ENCODE measurements at places on chromosomes 16 and 17.

DNA sequence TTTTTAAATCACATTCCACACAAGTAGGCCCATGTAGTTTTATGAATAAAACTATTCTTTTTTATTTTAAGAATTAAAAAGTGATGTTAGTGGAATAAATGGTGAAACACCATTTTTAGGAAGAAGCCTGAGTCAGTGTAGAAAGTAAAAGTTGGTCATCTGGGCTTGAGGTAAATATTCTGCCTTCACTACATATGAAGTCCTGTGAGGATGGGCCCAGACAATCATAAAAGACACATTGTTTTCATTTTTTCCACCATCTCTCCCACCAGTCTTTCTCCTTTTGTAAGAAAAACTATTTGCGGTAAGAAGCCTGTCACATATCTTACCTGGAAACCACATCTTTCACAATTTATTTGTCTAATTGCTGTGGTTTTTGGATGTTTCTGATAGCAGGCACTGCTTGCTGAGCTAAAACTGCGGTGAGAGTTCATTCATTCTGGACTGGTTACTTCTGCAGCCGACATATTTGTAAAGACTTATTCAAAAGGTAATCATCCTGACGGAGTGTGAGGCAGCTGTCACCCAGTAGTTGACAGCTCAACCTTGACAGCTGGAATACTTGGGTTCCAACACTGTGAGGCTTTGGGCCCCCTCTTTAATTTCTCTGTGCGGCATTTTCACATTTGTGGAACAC is 10.6 kb upstream of the RFFL start:
- DNase-seq = no peak

- DNase-seq = no peak
Measured at GRCh38 chr17:29131814-29132682, 48.1 kb downstream of the MYO18A start.

- no peak for DNase-seq
Measured at GRCh38 chr17:42850954-42851353, at the start of gene AOC3. Gene AOC3, plus strand, starts transcription at chr17:42851199. Its CDS starts 145 bp downstream, at chr17:42851344.

GRCh38 chr17:10294180-10294579 is 78.6 kb downstream of the MYH13 start:
- no peak for DNase-seq

DNA sequence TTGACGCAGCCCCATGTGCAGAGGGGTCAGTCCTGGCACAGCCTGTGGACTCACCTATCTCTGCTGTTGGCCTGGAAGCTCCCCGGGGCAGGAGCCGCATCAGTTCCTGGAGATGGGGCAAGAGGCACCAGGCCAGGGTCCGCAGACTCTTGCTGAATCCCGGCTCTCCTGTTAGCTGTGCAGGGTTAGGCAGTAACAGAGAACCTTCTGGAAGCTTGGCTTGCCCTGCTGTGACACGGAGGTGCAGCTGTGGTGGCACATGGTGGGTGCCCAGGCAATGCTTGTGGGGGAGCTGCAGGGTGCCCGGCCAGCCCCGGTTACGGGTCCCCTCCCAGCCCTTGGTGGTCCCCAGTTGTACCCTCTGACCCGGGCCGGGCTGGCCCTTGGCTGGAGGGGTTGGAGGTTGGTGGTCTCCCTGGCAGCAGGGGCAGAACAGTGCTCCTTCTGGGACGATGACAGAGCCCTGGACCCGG is 26.0 kb upstream of the ZNF469 start:
- DNase-seq = no peak

- no peak for DNase-seq
Measured at GRCh38 chr17:76667491-76667755, 23.9 kb upstream of the ST6GALNAC1 start.

DNA sequence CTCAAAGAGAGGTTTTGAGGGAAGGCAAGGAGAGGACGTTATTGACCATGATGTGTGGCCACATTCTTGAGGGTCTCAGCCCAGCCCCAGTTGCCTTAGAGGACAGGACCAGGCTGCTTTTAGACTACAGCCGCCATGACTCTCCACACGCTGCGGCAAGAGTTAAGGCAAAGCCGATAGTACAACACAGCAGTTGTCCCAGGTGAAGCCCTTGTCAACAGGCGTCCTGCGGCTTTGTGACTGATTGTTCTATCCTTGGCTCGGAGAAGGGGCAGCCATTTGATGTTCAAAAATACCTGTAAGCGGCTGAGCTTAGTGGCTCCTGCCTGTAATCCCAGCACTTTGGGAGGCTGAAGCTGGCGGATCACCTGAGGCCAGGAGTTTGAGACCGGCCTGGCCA is 28.8 kb downstream of the TMEM92 start:
- DNase-seq = no peak

GRCh38 chr16:54242199-54242598 is 44.4 kb downstream of the IRX3 start:
- DNase-seq = no peak

DNA sequence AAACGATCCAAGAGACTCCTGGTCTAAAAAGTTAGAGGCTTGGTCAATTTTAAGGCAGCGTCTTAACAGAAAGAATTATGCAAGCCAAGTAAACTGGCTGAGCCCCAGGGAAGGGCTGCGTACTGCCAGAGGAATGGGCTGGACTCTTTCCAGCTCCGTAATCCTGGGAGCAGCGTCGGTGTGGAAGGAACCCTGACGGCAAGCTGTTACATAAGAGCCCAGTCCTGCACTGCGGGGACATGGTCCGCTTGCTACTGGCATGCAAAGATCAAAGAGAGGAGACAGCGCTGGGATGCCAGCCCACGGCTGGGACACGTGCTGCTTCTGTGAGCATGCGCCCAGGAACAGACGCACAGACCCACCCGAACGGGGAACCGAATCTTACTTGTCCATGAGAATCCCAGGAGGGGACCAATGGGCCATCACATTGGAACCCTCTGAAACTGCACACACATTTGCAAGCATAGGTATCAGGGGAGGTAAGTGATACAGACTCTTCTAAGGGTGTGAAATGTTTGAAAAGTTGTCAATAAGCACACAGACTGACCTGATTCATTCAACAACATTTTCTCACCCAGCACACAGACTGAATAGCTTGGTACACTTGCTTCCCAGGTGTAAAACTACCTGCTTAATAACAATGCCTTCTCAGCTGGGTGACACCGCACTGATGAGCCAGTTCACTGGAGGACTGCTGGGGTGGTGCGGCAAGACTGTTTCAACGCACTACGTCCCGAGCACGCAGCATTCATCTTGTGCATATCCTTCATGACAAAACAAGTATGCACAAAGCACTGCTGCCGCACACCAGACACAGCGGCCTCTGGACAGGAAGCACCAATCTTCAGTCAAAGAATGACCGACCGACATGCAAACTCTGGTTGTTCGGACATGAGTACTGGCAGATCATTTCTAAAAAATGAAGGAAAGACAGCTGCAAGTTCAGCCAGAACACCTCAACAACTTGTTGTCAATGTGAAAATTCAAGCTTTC is 94.9 kb downstream of the ANKRD11 start:
- DNase-seq = no peak

- DNase-seq = no peak
Measured at GRCh38 chr17:42522798-42523278, 13.2 kb upstream of the NAGLU start.

- peak; percentile 79 for DNase-seq
Measured at GRCh38 chr17:20908313-20909267, 134.2 kb downstream of the USP22 start.

- no peak for DNase-seq
Measured at GRCh38 chr16:9128346-9129342, 37.2 kb downstream of the HAPSTR1 start.

DNA sequence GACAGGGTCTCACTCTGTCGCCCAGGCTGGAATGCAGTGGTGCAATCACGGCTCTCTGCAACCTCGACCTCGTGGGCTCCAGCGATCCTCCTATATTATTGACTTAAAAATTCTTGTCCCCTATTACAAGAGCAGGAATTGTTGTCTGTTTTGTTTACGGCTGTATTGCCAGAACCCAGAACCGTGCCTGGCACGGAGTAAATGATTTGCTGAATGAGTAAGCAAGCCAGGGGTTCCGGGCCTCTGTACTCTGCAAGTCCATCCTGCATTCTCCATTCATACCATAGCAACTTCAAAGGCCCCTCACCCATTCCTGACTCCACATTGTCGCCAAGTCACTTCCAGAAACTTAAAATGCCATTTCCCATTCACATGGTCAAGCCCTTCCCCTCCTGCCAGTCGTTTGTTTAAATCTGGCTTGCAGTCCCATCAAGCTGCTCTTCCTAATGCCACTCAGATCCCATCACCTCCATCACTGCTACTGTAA is 6.9 kb downstream of the ADCY9 start:
- no peak for DNase-seq

DNA sequence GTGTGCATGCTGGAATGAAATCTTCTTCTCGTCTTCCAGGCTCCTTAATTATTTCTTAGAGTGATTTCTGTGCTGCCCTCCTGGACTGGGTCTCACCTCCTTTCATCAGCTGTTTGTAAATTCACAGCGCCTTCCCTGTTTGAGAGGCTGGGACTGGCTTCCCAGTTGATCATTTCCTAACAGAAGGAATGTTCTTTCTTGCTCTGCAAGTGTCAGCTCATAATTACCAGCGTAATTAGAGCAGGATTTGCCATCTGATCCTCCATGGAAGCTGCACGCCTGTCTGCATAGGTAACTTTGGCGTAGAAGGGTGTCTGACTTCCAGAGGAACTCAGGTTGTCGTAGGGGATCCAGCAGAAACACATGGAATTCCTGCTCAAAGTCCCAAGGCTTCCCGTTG is 375.0 kb upstream of the EEF2KMT start:
- no peak for DNase-seq

DNA sequence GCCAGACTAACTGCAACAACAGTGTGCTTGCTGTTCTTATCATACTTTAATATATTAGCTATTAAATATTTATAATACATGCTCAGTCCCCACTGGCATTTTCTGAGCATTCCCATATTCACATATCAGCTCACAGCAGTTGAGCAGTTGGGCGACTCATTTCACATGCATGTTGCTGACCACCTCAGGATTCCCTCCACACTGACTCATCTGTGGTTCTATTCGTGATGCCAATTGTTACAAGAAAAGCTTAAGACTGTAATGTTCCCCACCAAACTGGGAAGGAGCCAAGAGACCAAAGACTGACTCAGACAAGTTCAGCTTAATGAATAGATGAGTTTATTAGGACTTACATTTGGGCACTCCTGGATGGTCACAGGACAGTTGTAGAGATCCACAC is 100.3 kb upstream of the KIF2B start:
- no peak for DNase-seq

DNA sequence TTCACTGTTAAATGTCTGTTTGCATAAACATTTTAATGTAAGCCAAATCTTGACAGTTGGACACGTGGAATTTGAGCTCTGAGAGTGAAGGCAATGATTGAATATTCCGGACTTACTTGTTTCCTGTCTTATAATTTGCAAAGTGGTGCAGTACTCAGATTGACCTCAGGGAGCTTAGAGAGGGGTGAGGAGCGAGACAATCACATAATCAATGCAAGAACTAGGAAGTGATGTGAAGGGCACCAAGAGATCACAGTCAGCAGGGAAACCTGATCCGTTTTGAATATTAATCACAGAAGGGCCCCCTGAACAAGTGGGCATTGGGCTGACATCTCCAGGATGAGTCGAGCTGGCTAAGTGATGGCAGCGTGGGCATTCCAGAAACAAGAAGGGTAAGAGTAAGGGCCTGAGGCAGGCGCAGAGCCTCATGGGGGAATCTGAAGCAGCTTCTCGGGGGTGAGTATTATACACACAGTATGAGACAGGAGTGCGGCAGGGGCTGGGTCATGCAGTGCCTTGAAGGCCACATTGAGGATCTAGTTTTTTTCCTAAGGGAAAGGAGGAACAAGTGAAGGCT is 26.1 kb downstream of the TEX2 start:
- no peak for DNase-seq

GRCh38 chr17:40333781-40334448 is 24.9 kb downstream of the RARA start:
- no peak for DNase-seq

DNA sequence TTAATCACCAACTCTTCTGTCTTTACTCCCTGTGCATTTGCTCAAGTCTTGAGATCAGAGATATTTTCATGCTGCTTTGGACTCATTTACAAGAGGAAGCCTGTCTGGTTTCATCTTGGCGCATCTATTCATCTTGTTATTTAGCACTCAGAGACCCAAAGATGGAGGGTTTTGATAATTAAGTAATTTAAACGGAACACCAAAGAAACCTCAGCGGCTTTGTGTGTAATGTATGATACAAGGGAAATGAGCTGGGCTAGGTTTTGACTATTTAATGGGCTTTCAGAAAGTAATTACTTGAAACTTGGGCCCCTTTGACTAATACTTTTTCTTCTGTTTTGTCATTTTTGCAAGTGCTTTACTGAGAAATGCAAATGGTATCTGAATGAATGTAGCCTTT is 66.2 kb upstream of the CACNG3 start:
- DNase-seq = no peak

- no peak for DNase-seq
Measured at GRCh38 chr16:87332150-87332549, 15.0 kb upstream of the C16orf95 start.

GRCh38 chr17:17582372-17582771 is 9.1 kb downstream of the PEMT start:
- no peak for DNase-seq

DNA sequence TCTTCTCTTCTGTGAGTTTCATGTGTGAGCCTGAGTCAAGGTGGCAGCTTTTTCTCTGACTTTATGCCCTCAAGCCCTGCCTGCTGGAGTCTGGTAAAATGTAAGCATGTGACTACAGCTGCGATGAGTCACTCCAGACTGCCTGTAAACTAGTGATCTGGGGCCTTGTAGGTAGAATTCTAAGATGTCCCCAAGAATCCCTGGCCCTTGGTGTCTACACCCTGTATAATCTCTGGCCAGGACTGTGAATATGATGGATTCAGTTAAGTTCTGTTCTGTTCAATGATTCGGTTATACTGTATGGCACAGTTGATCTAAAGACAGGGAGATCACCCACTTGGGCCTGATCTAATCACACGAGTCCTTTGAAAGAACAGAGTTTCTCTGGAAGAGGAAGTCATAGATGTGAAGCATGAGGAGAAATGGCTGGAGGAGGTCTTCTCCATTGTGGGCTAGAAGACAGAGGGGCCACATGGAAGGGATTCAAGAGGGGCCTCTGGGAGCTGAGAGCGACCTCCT is 29.8 kb downstream of the PRSS54 start:
- DNase-seq = no peak

DNA sequence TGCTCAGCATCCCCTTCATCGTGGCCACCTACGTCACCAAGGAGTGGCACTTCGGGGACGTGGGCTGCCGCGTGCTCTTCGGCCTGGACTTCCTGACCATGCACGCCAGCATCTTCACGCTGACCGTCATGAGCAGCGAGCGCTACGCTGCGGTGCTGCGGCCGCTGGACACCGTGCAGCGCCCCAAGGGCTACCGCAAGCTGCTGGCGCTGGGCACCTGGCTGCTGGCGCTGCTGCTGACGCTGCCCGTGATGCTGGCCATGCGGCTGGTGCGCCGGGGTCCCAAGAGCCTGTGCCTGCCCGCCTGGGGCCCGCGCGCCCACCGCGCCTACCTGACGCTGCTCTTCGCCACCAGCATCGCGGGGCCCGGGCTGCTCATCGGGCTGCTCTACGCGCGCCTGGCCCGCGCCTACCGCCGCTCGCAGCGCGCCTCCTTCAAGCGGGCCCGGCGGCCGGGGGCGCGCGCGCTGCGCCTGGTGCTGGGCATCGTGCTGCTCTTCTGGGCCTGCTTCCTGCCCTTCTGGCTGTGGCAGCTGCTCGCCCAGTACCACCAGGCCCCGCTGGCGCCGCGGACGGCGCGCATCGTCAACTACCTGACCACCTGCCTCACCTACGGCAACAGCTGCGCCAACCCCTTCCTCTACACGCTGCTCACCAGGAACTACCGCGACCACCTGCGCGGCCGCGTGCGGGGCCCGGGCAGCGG is 3.2 kb downstream of the UTS2R start:
- no peak for DNase-seq

GRCh38 chr16:88749358-88749757 is 35.7 kb downstream of the PIEZO1 start:
- no peak for DNase-seq
